Activated CD4-positive, alpha-beta T cell treated with anti-CD3 and anti-CD28 coated beads, Interleukin-2, Interleukin-6, amounts not matched to agents 100 ng/mL and 50 ng/mL, durations not matched to agents 16 hours and 8 hours (primary cell): ENCODE measurements at places on chromosomes 4 and X.
A peak's percentile ranks its signal among the peaks of the same experiment; 100 is the strongest.

GRCh38 chrX:120759685-120760084 is 116.0 kb downstream of the CT47B1 start:
- DNase-seq, result no peak

DNA sequence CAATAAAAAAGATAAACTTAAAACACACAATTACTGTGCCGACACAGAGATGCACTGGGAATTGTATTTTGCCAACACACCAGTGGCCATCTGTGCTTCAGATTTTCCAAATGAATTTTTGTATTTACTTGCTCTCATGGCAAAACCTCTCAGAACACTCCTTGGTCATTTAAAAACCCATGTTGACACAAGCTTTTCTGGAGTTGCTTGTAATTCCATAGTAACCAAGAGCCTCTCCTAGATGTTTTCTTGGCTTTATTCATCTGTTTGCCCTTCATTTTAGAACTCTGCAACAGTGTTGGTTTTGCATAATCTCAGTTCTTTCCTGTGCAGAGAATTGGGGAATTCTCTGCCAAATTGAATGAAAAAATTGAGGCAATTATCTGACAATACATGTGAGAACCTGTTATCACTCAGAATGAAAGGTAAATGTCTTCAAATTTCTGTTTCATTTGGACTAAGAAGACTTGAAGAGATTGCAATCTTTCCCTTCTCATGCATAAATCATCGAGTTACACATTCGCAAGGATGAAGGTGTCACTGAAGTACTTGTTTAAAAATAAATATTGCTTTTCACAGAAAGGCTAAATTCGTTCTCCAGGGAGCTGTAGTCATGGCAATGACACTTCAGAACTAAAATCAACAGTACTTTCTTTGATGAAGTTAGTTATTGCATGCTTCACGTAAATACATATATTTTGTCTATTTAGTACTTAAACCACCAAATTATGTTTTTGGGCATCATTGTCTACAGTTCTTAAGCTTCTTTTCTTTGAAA is 301.8 kb upstream of the CTSO start:
- DNase-seq, result no peak

DNA sequence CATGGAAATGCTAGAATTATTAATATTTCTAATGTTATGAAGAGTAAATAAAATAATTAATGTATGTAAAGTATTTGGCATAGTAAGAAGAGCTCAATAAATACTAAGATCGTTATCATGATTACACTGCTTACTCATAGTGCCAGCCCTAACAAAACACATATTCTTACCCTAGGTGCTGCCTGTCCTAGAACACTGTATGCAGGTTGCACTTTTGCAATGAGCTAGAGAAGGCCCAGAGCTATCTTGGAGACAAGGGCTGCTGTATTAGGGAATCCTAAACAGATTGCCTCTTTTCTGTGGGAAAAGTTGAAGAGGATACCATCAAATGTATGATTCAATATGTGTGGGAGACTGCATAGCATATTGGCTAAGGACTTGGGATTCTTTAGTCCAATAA is 48.0 kb upstream of the TMEM164 start:
- no peak for DNase-seq

DNA sequence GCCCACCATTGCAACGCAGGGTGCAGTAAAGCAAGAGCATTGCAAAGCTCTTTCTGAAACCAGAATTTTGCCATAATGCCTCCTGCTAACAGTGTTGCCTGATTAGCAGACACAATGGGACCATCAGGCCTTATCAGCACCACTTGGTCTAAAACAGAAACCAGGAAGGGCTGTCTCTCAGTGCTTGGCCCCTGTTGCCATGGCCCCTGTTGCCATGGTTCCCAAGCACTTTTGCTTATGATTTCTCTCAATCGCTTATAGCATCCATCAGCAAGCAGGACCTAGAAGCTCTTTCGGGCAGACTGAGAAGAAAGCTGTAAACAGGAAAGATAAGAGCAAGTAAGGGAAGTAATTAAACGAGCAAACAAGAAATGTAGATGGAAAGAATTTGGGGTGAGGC is 36.8 kb downstream of the RTL5 start:
- peak; percentile 44 for DNase-seq

DNA sequence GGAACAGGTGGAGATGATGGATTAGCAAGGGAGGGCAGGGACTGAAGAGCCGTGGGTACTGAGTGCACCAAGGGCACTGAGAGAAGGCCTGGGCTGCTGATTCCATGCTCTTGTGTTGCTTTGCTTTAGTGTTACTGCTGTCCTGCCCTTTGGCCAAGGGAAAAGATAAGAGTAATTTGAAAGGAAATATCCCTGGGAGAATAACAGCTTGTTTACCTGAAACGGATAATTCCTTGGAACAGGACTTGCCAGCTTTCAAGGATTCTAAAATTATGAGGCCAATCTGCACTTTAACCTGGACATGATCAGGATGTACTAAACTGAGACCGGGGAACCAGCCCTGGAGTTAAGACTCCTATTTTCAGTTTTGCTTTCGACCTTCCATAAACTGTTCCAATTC is 20.4 kb downstream of the FAM9C start:
- no peak for DNase-seq

- DNase-seq, result no peak
Measured at GRCh38 chr4:89800012-89800516, 36.9 kb downstream of the SNCA start.

DNA sequence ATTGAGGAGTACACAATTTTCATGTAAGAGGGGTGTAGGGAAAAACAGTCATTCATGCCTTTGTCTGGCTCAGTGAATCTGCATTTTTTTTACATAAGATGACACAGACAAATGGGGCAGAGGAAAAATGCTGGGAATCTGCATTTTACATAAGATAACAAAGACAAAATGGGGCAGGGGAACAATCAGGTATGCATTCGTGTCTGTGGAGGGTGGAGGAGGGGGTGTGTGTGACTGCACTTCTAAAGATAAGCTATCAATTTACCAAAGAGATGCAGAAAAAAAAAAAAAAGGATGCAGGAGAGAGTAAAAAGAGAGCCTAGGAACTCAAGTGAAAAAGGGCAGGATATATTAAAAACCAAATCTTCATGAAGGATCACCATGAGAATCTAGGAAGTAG is 637.4 kb downstream of the ZNF674 start:
- DNase-seq, result no peak

GRCh38 chr4:176608346-176608745 is 184.4 kb downstream of the VEGFC start:
- DNase-seq, result no peak

GRCh38 chrX:37315511-37316248 is 33.5 kb upstream of the PRRG1 start:
- no peak for DNase-seq

DNA sequence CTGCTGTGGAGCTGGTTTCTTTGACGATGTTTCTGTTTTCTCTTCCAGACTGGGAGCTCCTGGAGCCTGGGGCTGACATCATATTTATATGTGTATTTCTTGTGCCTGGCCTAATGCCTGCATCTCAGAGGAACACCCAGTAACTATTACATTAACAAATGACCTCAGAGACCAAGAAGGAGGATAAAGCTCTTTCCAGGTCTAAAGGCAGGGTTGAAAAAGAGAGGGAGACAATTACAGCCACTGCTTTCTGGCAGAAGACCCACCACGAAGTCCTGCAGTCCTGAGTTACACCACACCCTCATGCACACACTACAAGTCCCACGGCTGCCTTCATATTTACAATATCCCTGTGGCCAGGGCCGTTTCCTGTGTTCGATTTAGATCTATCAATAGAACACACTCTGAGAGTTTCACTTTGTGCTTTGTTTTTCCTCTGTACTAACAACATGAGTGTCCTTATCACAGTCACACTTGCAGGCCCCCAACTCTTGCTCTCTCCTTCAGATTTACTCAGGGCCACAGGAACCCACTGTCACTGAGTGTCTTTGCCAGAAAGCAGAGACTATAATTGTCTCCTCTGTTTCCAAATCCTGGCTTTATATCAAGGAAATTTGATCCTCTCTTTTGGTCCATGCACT is 535.5 kb downstream of the MID1IP1 start:
- DNase-seq, result peak; percentile 61

DNA sequence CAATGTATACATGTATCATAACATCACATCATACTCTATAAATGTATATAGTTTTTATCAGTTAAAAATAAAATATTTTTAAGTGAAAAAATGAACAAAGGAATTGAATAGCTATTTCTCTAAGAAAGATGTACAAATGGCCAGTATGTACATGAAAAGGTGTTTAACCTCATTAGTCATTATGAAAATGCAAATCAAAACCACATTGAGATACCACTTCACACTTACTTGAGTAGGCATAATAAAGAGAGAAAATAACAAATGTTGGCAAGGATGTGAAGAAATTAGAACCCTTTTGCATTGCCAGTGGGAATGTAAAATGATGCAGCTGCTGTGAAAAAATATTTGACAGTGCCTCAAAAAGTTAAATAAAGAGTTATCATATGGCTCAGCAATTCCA is 95.5 kb downstream of the IRS4 start:
- DNase-seq, result no peak

DNA sequence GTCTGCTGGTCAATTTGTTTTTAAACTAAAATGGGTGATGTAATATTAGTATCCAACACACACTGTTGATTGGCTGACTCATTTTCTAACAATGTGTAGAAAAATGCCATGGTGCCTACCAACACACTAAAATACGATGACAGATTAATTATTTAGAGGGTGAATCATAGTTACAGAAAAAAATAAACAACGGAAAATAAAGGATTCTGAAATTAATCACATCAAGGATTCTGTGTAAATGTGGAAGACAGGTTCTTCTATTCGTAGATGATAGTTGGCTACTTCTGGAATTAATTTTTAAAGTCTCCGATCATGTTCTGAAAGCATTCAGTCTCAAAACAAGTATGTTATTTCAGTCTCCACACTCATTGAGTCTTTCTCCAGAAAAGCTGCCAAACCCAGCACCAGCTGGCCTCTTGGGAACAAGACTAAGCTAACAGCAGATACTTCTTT is 8.2 kb upstream of the IQCM start:
- no peak for DNase-seq
